Left colon (tissue), 2 donors: ENCODE measurements at places on chromosomes 7 and 10.

DNA sequence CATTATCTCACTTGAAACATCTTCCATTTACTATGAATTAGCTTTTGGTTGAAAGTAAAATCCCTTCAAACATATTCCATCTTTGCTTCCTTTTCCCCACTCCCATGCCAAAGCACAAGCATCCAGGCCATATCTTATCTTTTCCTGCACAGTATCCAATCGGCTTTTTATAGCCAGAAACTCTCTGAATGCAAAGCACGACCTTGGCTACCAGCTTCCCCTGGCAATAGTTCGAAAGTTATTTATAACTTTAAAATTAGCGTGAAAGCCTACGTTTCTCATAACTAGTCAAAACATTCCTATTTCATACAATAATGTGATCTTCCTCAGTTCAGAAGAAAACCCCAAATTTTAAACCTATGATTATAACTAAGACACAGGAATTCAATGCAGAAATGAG lies 440 bp downstream of the CTNNA3 start:
- DNase-seq: no peak

DNA sequence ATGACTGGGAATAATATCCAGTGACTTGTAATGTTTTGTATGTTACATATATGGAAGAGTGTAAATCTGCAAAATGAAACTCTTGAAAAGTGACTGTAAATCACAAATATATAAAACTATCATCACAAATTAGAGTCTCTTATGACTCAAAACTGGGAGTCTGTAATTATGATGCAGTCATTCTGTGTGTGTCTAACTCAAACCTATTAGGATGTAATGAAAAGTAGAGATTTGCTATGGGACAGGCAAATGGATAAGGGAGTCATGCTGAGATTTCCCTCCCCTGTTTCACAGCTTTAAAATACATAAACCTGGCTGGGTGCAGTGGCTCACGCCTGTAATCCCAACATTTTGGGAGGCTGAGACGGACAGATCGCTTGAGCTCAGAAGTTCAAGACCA lies 8.6 kb upstream of the HKDC1 start:
- no peak for DNase-seq

- DNase-seq: peak; percentile 68
These were observed 96.8 kb downstream of the INPP5A start for GRCh38 chr10:132634241-132634946.

GRCh38 chr10:86876748-86877147 lies 80.7 kb downstream of the MMRN2 start:
- DNase-seq: no peak

DNA sequence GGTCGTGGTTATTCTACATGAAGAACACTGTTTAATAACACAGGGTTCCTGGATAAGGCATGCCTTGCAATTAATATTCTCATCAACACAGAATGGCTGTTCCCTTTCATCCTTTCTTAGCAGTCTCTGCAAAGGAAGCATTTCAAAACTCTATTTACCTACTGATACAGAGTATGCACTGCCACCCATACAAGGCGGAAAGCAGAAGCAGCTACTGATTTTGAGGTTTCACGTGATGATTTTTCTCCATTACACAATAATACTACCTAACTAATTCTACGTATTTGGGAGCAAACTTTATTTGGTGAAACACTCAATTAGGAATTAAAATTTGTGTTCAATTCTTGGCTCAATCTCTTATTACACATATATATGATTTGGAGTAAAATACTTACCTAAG lies 43.0 kb upstream of the COL1A2 start:
- DNase-seq: no peak

GRCh38 chr10:132836832-132837540 lies 51.0 kb upstream of the NKX6-2 start:
- peak; percentile 24 for DNase-seq

DNA sequence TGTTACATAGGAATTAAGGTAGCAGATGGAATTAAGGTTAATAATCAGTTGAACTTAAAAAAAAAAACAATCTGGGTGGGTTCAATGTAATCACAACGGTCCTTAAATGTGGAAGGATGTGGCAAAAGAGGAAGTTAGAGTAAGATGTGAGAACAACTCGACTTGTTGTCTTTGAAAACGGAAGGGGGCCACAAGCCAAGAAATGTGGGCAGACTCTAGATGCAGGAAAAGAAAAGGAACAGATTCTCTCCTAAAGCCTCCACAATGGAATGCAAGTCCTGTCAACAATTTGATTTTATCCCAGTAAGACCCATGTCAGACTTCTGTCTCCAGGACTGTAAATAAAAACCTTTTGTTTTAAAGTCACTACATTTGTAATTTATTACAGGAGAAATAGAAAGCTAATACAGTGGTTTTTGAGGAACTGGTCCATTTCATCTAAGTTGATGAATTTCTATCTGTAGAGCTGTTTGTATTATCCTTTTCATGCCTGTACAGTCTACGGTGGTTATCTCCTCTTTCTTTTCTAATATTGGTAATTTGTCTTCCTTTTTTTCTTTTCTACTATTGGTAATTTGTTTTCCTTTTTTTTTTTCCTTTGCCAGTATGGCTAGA lies 8.6 kb downstream of the MCMBP start:
- no peak for DNase-seq
